ENCODE measurements at places on chromosomes 7 and 10. TPM values are rescaled to one million over a fixed set of nuclear protein-coding genes. Genes with fewer than 3 reads are reported as not detected.

Gene STEAP2
- not detected for total RNA-seq

DNA sequence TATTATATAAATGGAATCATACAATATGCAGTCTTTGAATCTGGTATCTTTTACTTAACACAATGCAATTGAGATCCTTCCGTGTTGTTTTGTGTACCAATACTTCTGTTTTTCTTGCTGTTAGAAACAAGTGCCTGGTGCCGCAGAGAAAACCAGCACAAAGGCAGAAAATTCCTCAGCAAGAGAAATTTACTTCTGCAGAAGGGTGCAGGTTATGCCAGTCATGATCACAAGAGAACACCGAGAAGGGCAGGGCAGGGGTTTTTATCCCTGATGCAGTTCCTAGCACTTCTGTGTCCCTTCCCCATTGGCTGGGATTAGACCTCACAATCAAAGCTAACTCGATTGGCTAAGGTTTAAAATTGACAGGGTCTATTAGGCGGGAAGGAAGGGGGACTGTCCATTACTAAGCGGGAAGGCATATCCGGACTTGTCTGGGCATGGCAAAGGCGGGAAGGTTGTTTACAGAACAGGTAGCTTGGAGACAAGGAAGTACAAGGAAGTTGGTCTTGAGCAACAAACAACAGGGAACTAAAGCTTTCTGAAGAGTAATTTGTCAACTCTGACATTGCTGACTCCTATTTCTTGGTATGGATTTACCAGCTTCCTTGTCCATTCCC lies 2.4 kb upstream of the ZNF33B start:
- DNase-seq, result no peak

- DNase-seq, result peak; percentile 82
These were observed 38.6 kb upstream of the SH2D4B start for GRCh38 chr10:80498833-80499741.

DNA sequence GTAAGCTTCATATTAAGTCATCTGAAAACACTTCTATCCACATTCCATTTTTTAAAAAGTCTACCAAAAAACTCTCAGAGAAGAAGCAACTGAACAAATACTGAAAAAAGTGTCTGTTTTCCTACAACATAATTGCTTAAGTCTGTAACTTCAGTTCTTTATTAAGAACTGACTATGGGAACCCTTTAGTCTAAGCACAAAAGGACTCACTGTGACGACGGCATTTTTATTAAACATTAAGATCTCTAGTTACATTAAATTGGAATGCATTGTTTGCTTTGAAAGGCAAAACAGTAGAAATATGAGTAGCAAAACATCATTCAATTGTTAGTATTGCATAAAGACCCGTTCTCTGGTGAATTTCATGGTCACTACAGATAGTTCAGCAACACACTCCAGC lies 5.8 kb upstream of the FAM3C start:
- no peak for DNase-seq

- DNase-seq, result no peak
These were observed 596.7 kb upstream of the MKI67 start for GRCh38 chr10:128722947-128723346.

GRCh38 chr7:12281038-12281437 lies 69.9 kb downstream of the TMEM106B start:
- no peak for DNase-seq

Gene PKD1L1
- 0.05 TPM for total RNA-seq

Gene PDK4
- not detected for total RNA-seq

DNA sequence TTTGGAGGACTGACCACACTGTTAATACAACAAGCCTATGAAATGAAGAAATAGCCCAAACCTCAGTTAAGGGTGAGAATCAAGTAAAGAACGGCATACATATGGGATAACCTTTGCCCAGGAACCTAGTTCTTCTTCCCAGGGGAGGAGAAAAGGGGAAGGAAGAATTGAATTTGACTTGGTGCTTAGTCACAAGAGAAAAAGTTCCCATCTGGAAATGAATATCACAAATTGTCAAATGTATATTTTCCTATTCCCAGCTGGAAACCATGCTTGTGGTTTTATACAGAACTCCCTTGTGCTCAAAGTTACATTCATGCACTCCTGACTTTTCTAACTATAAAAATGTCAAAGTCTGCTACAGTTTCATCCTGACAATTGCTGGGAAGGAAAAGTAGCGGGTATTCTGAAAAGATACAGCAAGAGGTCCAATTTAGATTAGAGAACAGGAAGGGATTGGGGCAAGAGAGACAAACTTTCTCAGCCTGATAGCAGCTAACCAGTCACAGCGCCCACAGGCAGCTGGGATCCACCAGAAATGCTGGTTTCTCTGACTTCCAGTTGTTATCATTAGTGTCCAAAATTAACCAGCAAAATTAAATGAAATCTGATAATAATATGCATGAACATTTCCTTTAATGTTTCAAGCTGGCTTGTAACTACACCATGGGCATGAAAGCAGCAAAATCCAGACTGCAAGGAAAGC lies 18.6 kb upstream of the GSAP start:
- peak; percentile 31 for DNase-seq

Measured in activated CD4-positive, alpha-beta T cell treated with anti-CD3 and anti-CD28 coated beads, Interleukin-2, amount 10 ng/mL, durations not matched to agents 24 days and 14 days (primary cell).